ENCODE measurements at places on chromosomes 2 and 18.
A peak's percentile ranks its signal among the peaks of the same experiment; 100 is the strongest.

GRCh38 chr18:46601141-46601805 is 55.7 kb downstream of the LOXHD1 start:
- DNase-seq = no peak

DNA sequence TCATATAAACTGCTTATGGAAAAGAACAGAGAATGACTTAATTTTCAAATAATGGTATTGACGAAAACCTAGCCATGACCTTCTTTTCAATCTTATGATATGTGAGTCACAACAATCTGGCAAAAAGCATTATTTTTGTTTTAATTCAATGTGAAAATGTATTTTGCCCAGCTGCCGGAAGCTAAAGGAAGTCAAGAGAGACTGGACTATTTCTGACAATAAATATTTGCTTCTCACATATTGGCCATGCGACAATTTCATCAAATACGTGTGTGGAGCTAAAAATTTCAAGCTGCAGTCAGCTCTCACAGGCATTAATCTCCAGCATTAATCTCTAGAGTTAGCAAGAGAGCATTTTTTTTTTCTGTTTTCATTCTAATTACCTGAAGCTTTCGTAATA is 881.0 kb downstream of the CPS1 start:
- DNase-seq = no peak

GRCh38 chr18:44143072-44143471 is 537.6 kb upstream of the SETBP1 start:
- no peak for DNase-seq

- no peak for DNase-seq
These were observed 56.7 kb downstream of the SPRED2 start for GRCh38 chr2:65375723-65376122.

DNA sequence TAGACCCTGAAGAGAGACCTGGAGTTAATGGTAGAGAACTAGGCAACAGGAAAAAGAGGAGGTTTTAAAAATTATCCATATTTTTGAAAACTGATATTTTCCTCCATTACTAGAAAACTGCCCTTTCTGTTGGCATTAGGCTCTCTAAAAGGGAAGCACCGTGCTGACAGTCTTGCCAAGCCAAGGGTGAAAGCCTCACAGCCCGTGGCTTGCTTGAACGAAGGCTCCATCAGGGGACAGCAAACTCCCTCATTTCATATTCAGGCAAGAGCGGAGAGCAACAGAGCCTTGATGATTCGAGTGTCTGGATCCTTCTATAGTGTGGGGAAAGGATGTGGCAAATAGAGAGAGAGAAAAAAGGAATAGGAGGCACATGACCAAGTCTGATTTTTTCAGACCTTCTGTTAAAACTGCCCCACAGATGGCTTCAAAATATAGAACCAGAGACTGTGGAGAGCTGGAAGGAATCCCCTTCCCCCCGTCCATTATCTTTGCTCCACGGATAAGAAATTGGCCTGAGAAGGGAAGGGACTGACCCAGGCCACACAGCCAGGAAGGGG is 67.0 kb downstream of the CACNB4 start:
- no peak for DNase-seq

GRCh38 chr2:127102521-127103242 is 4.3 kb downstream of the BIN1 start:
- no peak for DNase-seq

- DNase-seq = no peak
These were observed 19.9 kb downstream of the FHL2 start for GRCh38 chr2:105378921-105379383.

DNA sequence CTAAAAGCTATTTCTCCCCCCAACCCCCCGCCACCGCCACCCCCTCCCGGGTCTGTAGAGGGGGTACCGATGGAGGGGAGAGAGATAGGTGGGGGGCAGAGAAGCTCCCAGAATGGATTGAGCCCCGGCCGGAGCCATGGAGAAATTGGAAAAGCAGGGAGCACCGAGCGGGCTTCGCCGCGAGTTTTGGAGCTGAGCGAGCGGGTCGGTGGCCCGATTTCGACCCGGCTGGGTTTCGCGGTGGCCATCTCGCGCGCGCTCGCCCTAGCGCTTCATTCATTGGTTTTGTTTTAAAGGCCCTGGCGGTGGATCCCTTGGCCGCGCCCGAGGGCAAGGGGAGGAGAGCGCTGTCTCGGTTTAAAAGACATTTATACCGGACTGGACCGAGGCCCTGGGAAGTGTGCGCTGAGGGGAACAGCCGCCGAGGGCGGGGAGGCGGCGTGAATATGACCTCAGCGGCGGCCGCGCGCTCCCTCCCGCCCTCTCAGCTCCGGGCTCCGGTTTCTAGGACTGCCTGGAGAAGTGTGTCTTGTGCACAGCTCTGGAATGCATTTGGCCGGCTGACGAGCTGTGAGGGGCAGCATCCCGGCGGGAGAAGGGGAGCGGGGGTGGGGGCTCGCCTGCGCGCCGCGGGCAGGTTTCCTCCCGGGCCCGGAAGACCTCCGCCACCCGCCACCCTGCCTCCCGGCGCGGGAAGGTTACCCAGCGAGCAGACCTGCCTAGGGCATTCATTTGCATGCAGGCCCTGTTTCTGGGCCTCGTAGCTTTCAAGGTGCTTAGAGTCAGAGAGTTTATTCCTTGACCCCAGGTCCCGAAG is 1.7 kb upstream of the SMAD7 start:
- DNase-seq = peak; percentile 66

DNA sequence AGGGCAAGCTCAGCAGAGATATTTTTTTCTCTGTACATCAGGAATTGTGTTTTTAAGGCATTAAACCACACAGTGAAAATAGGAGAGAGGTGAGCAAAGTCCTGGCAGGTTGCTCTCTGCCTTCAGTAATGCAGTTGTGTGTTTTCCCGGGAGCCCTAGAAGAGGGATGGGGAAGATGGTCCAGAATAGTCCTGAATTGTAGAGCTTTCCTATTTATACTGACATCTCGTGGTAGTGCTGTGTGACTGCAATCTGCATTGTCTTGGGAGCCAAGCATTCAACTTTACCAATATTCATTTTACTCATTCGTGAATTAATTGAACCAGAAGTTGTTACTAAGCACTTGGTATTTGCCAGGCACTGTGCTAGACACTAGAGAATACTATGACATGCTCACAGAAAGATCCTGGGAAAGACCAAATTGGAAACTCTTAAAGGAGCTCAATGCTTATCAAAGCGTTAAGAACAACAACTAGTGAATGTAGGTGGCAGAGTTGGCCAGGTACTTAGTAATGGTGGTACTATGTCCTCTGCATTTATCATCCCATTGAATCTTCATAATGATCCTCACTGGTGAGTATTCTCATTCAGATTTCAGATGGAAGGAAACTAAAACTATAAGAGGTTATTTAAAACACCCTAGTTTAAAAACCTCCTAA is 214.6 kb downstream of the TRIB2 start:
- no peak for DNase-seq

DNA sequence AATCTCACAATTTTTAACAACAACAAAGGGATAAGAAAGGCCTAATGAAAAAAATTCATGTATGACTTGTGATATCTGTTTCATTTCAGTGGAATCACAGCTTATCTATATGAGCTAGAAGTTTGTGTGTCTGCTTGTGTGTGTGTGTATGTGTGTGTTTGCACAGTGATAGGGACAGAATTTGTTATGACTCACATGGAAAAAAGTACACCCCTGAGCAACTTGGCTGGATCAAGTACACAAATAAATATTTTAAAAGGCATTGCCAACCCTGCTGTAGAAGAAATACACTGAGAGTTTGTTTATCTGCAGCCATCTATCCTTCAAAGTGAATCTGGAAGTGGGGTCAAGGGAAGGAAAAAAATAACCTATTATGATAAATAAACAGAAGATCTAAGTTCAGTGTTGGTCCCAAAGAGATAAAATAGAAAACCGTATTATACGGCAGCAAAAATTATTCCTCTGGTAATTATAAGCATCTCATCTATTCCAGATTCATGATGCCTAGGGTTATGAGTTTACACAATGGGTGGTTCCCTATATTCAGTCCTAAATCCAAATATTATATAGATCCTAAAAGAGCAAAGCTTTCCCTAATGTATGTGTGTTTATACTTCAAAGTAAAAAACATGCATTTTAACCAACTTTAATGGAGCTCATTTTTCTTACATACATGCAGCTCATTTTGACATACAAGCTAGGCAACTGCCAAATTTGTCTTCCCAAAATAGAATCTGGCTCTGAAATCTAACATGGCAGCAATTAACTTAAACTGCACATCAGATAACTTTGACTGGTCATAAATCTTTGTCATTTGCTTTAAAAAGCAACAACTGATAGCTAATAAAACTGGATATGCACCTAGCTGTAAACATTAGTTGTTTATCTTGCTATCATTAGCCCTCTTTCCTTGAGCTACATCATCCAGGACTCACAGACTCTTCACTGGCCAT is 420.6 kb downstream of the IRS1 start:
- DNase-seq = no peak

GRCh38 chr2:15675456-15676195 is 84.0 kb downstream of the DDX1 start:
- DNase-seq = no peak

DNA sequence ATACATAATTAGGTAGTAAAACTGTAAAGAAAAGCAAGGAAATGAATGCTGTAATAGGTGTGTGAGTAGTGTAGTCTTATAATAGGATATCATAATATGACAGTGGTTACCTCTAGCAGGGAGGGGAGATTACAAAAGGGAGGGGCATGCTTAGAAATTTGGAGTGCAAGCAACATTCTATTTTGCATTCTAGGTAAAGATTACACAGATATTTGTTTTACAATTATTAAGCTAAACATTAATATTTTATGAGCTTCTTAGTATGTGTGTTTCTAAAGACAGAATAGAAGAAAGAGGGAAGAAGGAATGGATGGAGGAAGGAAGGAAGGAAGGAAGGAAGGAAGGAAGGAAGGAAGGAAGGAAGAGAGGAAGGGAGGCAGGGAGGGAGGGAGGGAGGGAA is 177.9 kb downstream of the PAX3 start:
- DNase-seq = no peak

GRCh38 chr2:142286618-142287017 is 155.8 kb upstream of the LRP1B start:
- no peak for DNase-seq

DNA sequence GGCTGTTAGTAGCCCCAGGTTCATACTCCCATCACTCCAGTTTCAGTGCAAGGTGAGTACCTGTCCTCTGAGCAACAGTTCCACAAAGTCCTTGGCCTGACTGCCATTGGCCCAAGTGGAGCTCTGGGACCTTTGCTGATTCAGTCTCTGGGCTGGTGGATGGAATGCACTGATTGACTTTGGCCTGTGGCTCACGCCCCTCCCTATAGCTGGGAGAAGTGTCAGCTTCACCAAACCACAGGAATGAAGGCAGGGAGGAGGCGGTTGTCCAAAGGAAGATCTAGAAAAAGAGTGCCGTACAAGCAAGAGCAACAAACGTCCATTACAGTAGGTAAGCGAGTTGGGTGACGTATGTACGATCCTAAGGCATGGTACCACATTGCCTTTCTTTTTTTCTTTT is 34.0 kb downstream of the QPCT start:
- DNase-seq = peak; percentile 71

DNA sequence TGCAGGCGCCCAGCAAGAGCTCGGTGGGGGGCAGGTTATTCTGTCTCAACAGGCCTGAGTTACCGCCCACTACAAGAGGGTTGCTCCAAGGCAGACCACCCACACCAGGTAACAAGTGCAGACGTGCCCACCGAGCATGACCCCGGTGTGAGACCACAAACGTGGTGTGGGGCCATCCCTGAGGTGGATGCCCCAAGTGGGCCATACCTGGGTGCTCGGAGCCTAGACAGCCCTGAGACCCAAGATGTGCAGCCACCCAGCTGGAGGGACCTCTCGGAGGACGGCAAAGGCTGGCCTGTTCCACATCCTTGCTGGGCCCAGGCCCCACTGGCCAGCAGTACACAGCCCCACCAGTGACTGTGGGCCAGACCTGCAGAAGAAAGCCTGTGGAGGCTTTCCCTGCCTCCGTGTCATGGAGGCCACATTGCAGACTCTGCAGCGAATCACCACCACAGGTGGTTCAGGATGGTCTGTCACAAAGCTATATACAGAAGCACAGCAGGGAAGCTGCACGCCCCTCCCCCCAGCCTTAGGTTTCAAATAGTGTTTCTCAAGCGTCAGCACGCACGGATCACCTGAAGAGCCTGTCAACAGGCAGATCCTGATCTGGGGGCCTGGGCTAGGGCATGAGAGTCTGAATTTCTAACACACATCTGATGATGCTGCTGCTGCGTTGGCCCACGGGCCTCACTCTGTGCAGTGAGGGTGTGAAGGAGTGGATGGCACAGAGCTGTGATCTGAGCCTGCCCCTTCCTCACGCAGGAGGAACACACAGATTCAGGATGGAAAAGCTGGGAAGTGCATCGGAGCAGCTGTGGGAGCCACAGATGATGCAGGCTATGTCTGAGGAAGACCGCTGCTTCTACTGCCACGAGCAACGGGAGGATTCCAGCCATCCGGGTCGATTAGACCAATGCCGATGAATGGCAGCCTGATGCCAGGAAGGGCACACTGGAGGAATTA is 96.8 kb downstream of the UXS1 start:
- no peak for DNase-seq

- no peak for DNase-seq
These were observed 84.9 kb upstream of the MRPS9 start for GRCh38 chr2:104952976-104953375.

DNA sequence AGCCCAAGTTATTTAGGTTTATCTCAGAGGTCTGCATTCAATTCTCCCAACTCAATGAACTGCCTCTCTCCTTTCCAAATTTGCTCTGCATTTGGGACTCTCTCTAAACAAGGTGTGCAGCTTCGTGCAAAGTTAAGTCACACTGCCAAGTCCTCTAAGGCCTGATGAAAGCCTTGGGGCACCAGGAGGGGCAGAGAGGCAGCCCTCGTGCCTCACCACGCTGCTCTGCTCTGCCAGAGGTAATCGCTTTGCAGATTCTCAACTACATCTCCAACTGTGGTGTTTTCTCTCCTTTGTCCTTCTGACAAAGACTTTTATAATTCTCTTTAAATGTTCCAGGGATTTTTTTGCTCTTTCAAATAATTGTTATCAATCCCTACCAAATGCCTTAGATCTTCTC is 283.0 kb downstream of the MEIS1 start:
- DNase-seq = no peak

DNA sequence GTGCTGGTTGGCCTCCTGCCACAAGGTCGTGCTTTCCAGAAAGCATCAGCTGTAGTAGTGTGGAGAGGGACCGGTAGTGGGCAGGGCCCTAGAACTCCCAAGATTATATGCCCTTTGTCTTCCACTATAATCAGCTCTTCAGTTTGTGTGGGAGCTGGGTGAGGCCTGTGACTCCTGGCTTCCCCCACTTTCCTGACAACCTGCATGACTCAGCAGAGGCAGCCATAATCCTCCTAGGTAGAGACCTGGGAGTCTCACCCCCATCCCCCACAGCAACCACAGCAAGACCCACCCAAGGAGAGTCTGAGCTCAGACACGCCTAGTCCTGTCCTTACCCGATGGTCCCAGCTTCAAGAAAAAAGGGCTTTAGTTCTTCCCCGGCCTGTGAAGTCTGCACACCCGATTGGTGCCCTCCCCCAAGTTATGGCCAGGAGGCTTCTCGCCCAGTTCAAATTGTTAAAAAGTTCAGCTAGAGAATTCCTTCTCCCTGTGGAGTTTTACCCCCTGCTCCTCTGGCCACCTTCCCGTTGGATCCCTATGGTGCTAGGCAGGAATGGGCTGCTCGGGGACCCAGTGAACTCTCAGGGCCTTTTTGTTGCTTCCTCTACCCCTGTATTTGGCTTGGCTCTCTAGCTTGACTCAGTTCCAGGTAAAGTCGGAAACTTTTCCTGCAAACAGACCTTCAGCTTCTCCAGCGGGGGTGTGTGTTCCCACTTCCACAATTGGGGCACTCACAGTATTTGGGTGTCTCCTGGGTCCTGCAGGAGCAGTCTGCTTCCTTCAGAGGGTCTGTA is 57.8 kb upstream of the FAM237A start:
- DNase-seq = no peak

- DNase-seq = peak; percentile 17
These were observed 32.5 kb downstream of the METTL4 start for GRCh38 chr18:2538844-2539243.

Data from GM04504 (cell line).